Eye (tissue), 1 donor: ENCODE measurements at places on chromosomes 1 and 21.

- peak; percentile 62 for DNase-seq
Observed at GRCh38 chr21:31395268-31395667, 51.2 kb upstream of the TIAM1 start.

GRCh38 chr1:233543338-233544255, 70.3 kb upstream of the KCNK1 start:
- no peak for DNase-seq

DNA sequence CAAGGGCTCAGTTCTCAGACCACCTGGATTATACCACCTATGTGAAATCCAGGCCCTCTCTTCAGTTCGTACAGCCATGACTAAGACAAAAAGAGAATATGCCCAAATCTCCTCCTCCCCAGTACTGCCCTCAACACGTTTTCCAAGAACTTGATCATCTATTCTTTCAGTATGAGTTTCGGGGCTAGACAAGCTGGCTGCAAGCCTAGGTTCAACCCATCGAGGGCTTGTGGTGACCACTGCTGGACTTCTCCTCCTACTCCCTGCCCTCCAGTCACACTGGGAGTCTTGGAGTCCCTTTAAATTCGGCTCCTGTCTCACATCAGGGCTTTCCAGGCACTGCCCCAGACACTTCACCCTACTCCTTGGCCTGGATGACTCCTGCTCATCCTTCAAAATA, 352.3 kb downstream of the KCNH1 start:
- no peak for DNase-seq

GRCh38 chr1:9942399-9942938, 722 bp downstream of the LZIC start:
- DNase-seq = peak; percentile 82

DNA sequence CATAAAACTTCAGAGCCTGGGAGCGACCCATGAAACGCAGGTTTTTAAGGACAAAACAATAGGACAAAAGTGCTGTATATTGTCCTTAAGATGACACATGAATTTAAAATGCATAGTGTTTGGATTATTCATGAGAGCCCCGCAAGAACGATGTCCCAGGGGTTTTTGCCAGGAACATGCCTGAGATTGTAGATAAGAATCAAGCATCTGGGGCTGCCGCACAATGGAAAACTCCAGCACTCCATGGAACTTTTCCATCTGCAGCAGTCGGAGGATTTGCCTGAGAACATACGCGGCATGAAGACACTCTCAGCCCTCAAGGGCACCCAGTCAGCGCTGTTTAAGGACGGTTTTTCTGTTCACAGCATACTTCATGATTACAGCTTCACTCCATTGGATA, 5.3 kb upstream of the ERG start:
- peak; percentile 33 for DNase-seq

- no peak for DNase-seq
Observed at GRCh38 chr1:209835782-209836298, 8.1 kb downstream of the UTP25 start.

- no peak for DNase-seq
Observed at GRCh38 chr1:159704481-159704880, 9.9 kb downstream of the CRP start.

DNA sequence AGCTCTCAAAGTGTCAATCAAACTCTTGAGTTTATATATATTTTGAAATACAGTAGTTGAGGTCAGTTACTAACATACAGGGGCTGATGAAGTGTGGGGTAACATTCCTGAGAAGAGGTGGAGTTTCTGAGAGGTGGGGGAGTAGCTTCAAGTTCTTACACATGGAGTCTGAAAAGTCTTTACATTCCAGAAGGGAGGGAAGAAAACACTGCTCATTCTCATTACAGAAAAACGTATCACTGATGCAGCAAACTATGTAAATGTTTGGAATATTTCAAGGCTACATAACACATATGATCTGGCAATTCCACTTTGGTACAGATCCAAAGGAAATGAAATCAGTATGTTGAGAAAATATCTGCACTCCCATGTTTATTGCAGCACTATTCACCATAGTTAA, 1065.8 kb upstream of the B3GALT2 start:
- peak; percentile 21 for DNase-seq

- no peak for DNase-seq
Observed at GRCh38 chr21:34830386-34831170, 161.8 kb downstream of the CLIC6 start.

DNA sequence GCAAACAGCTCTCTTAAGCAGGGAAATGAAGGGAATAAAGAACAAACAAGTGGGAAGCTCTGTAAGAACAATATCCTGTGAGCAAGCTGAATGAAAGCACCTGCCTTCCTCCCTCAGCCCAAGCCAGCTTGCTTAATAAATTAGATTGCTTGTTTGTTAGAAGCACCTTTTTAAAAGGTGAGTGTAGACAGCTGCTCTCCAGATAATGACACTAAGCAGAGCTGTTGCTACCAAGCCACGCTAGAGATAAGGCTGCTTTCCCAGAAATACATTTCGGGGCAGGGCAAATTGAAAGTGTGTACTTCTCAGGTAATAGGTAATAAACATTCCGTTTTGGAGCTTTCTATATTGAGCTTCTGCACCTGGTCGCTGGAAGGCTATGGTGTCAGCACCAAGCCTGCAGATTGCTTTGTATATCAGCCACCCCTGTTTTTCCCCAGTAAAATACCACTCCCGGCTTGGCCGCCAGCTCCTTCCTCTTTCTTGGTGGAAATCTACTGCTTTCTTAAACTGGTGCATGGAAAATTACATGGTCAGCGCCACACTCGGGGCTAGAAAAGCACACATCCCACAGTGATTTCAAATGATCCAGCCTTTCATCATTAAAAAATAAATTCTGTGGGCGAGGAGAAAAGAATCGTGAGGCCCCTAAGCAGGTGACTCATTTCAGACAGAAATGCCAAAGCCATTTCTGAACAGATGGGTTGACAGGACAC, 151.3 kb downstream of the ETS2 start:
- no peak for DNase-seq

- no peak for DNase-seq
Observed at GRCh38 chr1:95004013-95004412, 68.7 kb downstream of the ALG14 start.

GRCh38 chr1:205677167-205677566, 3.1 kb downstream of the SLC45A3 start:
- DNase-seq = no peak

GRCh38 chr1:85957760-85958159, 198.8 kb downstream of the COL24A1 start:
- DNase-seq = no peak

DNA sequence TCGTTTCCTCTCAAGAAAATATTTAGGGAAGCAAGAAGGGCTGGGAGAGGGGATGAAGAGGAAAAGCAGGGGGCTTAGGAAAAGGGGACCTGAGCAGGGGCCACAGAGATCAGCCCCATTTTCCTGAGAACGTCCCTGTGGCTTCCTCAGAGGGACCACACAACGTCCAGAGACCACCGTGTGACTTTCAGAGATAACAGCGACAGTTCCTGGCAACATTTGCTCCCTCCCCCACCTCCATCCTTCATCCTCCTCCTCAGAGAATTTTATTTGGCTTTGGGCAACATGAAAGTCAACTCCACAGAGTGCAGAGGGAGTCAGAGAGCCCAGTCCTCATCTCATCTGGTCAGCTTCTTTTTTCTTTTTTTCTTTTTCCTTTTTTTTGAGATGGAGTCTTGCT, 50.9 kb downstream of the RUNX1 start:
- DNase-seq = no peak

- DNase-seq = peak; percentile 89
Observed at GRCh38 chr1:25796811-25797458, 3.1 kb upstream of the SELENON start.

DNA sequence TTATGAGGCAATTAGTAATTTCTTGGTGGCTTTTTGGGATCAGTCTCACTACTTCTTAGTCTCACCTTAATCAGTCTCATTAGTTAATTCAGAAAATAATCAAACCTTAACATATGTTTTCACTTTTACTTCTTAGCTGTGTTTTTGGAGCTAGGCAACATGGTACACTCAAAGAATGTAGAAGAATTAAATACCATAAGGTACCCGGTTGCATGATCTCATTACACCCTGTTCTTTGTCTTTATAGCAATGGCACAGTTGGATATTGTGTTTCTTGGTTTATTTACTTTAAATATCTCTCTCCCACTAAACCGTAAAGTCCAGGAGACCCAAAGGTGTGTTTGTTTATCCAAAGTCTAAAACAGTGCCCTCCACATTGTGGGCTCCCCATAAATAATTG, 132.3 kb downstream of the TNFSF18 start:
- DNase-seq = no peak

GRCh38 chr1:225945564-225945963, 4.5 kb upstream of the LEFTY2 start:
- DNase-seq = peak; percentile 50

- no peak for DNase-seq
Observed at GRCh38 chr1:154519591-154519991, 17.4 kb upstream of the SHE start.

DNA sequence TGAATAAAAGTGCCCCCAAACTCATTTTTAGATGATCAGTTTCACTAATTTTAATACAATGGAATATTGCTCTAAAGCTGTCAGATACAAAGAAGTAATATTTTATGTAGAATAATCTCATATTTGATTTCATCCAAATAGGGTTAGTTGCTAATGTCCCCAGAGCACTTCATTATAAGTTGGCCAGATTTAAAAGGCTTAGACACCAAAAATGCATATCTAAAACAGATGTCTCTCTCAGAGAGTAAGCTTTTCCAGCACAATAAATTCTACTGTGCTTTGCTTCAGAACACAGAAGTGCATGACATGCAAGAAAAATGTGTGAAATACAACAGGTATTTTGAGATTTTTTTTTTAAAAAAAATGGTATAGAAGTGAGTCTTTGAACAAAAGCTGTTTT, 194.2 kb downstream of the LRRIQ3 start:
- DNase-seq = no peak

GRCh38 chr1:44849575-44850132, 6.6 kb upstream of the PTCH2 start:
- DNase-seq = no peak

DNA sequence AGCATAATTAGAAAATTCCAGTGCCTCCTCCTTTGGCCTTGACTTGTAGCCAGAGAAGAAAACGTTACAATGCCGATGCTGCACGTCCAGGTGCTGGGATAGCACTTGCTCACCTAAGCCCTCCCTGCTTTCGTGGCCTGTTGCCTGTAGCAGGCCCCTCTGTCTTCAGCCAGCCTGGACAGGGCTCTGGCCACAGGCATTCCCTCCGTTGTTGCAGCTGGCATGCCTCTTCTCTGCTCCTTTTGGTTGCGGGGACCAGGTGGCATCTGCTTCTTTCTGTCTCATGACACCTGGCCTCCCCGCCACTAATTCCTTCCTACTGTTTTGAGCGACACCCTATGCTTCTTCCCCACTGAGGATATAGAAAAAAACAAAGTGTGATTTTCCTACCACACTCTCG, 54.6 kb upstream of the MORC3 start:
- DNase-seq = no peak

- DNase-seq = peak; percentile 77
Observed at GRCh38 chr1:177209357-177209756, 38.6 kb downstream of the BRINP2 start.

GRCh38 chr1:203126866-203127665, 460 bp upstream of the ADORA1 start:
- peak; percentile 38 for DNase-seq

DNA sequence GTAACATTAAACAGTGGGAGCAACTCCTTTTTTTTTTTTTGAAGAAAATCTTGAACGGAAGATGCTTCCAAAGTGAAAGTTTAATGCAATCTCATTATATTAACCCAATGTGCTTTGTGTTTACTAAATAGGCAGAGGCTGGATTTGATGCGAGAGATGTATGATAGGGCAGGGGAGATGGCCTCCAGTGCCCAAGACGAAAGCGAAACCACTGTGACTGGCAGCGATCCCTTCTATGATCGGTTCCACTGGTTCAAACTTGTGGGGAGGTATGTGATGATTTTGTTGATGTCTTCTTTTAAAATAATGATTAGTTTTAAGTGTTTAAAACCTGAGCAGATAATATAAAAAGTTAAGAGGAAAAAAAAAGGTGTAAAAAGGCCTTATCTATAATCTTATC, 74.2 kb upstream of the PGD start:
- no peak for DNase-seq

- DNase-seq = peak; percentile 80
Observed at GRCh38 chr1:231934797-231935196, 308.2 kb downstream of the DISC1 start.

DNA sequence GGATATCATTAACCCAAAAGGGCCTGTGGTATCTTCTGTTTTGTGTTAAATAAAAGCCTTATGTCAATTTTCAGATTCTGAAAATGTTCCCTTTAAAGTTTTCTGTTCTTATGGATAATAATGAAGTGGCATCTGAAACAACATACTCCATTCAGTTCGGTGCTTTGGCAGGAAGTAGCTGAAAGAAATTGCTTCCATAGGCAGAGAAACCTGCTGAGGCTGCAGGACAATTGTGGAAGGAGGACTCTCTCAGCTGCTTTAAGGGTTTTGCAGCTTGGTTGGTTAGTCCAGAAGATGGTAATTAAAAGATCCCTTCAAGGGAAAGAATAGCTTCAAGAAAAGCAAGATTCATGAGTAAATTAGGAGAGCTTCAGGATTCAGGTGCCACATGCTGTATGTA, 30.5 kb upstream of the NRIP1 start:
- no peak for DNase-seq

DNA sequence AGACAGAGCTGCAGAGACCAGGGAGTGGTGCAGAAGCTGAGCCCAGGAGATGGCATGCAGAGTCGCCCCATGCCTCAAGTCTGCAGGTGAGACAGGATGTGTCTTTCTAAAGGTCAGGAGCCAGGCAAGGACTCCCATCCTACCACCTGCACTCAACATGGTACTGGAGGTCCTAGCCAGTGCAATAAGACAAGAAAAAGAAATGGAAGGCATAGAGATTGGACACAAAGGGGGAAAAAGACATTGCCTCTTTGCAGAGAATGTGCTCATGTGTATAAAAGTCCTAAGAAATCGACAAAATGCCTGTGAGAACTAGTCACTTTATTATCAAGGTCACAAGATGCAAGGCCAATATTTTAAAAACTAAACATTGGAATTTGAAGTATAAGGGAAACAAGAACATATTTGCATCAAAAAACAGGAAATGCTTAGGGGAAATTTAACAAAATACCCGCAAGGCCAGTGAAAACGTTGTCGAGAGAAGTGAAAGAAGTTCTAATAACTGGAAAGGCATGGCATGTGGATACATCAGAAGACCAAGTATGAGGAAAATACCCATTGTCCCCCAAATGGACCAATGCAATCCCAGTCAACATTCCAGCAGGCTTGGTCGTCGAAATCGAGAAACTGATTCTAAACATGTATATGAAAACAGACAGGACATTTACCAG, 13.2 kb upstream of the PRXL2B start:
- DNase-seq = no peak
